ENCODE measurements at places on chromosomes 7 and 10.

DNA sequence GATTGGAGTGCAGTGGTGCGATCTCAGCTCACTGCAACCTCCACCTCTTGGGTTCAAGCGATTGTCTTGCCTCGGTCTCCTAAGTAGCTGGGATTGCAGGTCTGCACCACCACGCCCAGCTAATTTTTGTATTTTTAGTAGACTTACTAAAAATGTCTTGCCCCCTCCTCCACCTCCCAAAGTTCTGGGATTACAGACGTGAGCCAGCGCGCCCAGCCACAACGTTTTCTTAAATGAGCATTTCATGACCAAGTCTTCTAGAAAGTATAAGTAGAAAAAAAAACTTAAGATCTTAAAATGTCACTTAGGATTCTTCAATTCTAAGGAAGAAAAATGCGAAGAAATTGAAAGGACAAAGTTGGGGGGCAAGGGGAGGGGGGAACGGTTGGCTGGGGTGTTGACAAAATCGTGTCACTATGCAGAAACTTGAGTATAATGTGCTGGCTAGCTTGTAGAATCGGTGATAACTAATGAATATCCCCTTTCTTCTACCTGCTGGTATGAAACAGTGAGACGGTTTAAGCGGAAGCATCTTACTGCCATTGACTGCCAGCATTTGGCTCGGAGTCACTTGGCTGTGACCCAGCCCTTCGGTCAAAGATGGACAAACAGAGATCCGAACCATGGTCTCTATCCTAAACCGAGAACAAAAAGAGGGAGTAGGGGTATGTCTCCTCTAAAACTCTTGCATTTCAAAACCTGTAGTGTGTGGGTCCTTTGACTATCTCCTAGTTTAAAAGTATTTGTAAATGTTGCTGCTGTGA is 12.7 kb downstream of the FBH1 start:
- no peak for DNase-seq

GRCh38 chr10:70722820-70723424 is 50.6 kb downstream of the ADAMTS14 start:
- DNase-seq, result peak; percentile 11

- DNase-seq, result no peak
Observed at GRCh38 chr10:50851884-50852671, 33.3 kb downstream of the A1CF start.

DNA sequence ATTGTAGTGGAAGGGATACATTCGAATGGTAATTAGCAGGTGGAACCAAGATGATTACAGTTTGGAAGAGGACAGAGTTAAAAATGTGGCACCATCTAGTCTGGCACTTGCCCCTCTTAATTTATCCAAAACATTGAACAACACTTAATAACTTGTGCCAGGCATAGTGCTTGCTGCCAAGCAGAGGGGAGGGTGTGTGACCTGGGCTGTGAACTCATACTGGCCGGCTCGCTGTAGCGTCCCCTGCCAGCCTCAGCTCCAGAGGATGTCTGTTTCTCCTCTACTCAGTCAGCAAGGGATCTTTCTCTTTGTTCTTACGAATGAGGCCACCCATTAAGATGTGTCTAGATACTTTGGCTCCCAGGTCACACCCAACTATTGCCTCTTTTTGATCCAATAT is 179.4 kb upstream of the INHBA start:
- no peak for DNase-seq

GRCh38 chr7:71595176-71595575 is 463.2 kb downstream of the GALNT17 start:
- DNase-seq, result no peak

DNA sequence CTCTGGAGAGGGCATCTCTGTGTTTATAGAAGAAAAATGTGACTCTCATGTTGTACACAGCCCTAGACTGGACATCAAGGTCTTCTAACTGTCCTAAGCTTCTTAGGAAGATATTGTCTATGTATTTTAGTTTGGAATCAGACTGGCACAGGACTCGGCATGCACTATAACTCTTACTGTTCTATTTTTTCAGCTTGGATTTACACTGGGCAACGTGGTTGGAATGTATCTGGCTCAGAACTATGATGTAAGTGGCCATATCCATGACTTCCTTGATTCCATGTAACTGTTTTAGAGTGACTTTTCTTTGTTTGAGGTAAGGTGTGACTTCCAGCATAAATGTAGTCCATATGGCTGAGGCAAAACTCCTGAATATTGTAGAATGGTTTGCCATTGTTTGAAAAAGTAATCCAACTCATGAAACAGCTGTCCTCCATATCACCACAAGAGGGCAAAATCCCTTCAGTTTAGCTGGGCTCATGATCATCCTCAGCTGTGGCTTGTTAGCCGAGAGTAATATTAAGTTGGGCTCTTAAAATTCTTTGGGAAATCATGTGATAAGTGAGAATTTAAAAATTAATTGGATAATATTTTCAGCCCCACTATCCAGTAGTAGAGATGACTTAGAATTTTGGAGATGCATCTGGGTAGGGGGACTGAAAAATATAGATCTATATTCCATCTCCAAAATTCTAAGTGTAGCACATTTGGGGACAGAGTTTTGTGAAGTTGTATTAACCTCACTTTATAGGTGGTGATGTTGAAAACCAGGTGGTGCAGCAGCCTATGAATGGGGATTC is 10.4 kb downstream of the STMP1 start:
- peak; percentile 89 for DNase-seq

DNA sequence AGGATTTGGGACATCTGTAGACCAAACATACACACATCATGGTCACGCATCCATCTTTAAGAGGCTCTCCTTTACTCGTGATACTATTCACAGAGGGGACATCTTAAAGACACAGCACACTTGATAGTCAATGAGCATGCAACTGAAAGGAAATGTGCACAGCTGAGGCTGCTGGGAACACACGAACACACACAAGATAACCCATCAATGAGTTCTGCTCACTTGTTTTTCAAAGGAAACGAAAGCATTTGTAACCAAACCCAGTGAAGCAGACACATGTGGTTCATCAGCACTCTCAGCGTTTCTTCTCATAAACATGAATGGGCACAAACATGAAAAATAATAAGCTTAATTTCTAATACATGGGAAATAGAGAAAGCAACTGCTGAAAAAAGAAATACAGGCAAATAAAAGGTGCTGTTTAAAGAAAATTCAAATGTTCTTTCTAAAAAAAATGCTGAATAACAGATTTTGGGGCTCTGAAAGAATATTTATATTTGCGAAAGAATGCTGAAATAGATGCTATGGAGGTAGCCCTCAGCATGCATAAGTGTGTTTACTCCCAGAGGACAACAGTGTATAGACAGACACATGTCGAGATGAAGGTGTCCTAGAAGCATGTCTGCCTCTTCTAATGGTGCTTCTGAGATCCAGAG is 59.7 kb upstream of the LAMB4 start:
- no peak for DNase-seq

DNA sequence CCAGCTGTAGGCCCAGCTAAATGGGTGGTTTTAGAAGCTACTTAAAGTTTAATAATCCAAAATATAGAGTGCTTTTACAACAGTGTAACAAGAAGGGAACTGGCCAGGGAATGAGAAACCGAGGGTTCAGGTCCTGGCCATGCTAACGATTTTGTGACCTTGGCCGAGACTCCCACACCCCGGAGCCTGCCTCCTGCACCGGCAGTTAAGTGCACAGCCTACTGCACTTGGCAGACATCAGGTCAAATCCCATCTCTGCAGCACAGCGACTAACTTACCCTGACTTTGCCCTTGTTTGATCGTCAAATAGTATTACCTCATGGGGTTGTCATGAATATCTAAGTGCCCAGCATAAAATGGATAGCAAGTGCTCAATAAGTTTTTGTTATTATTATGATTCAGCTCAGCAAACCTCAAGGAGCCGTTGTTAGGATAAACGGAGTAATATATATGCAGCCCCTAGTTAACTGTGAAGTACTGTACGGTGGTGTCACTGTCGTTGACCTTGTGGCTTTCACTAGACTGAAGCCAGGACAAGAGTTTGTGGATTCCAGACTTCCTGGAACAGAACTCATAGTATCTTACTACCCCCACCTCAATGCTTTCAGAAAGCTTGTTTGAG is 35.5 kb downstream of the LYZL1 start:
- no peak for DNase-seq
